ENCODE measurements at places on chromosomes 13 and 19.

DNA sequence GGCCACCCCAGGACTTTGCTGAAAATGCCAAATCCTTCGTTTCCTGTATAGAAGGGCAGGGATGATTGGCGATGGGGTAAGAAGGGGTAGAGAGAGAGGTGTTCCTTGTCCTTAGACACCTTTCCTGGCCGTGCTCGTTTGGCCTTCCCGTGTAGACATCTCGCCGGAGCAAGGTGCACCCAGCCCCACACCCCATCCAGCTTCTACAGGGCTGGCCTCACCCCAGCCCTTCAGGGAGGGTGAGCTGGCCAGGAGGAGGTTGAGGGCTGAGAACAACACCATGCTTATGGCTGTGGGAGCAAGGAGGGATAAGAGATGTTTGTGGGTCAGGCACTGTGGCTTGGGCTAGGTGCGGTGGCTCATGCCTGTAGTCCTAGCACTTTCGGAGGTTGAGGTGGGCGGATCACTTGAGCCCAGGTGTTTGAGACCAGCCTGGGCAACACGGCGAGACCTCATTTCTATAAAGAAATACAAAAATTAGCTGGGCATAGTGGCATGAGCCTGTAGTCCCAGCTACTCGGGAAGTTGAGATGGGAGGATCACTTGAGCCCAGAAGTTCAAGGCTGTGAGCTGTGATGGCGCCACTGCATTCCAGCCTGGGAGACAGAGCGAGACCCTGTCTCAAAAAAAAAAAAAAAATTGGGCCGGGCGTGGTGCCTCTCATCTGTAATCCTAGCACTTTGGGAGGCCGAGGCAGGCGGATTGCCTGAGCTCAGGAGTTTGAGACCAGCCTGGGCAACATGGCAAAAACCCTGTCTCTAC, 15.5 kb downstream of the SMARCA4 start:
- no peak for DNase-seq

DNA sequence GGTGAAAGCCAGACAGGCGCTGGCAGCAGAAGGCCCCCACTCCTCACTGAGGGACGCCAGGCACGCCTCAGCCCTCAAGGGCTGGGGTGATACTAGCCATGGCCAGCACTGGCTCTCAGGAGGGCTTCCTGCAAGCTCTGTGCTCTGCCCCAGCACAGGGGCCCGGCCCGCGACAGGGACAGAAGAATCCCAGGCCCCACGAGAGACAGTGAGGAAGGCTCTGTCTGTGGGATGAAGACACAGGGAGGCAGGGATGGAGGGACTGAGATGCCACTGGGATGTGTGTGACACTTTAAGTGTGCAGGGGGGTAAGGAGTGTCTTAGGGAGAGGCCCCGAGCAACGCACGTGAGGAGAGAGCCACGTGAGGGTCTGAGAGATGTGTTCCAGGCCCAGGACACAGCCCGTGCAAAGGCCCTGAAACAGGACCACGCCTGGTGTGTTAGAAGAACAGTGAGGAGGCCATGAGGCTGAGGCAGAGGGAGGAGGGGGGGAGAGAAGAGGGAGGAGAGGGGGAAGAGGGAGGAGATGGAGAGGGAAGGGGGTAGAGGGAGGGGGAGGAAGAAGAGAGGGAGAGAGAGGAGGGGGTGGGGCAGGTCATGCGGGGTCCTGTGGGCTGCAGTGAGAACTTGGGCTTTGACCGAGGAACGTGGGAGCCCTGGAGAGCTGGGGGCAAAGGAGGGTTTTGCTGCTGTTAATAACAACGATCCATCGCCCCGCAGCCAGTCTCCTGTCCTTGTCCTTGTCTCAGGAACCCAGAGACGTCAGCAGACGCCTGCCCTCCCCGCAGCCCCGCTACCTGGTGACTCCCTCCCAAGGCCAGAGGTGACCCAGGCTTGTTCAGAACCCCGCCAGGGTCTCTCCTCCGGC, 7.2 kb downstream of the RPL36 start:
- DNase-seq, result no peak

- no peak for DNase-seq
Observed at GRCh38 chr19:18419699-18420460, 682 bp downstream of the SSBP4 start.

GRCh38 chr19:49614096-49614833, 23.3 kb downstream of the PRR12 start:
- DNase-seq, result no peak

GRCh38 chr13:100532836-100533435, 55.7 kb downstream of the GGACT start:
- no peak for DNase-seq

- DNase-seq, result no peak
Observed at GRCh38 chr19:50710612-50711011, 9.0 kb downstream of the SHANK1 start.

DNA sequence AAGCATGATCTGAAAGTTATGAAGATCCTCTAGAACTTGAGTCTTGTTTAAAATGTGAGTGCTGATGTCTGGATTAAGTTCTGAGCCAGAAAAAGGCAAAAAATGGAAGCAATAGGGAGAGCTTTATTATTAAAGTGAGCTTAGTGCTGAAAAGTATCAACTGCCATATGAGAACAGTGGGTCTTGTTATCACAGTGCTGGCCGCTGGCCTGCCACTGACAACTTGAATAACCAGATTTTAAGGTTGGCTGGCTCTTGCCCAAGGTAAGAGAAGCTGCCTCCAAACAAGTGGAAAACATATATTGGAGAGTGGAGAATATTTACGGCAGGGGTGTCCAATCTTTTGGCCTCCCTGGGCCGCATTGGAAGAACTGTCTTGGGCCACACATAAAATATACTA, 33.9 kb downstream of the NUFIP1 start:
- no peak for DNase-seq

GRCh38 chr19:35710784-35711723, 6.7 kb downstream of the ZBTB32 start:
- DNase-seq, result no peak

- DNase-seq, result no peak
Observed at GRCh38 chr19:5782945-5783919, 1.3 kb downstream of the PRR22 start.

DNA sequence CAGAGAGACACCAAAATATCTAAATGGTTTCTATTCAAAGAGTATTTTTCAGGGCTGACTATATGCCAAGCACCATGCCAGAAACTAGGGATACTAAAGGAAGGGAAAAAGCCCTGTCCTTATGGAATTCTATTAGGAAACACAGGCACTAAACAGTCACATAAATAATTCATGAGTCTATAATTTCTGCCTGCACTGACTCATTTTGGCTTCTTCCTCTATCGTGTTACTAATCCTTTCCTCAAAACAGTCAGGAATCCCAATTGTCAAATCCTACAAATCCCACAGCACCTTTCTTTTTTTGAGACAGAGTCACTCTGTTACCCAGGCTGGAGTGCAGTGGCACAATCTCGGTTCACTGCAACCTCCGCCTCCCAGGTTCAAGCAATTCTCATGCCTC, 29.2 kb downstream of the XPO4 start:
- DNase-seq, result no peak

- no peak for DNase-seq
Observed at GRCh38 chr13:111637365-111637764, 316.9 kb downstream of the TEX29 start.

GRCh38 chr13:36355632-36356031, 9.4 kb upstream of the SPART start:
- DNase-seq, result no peak

DNA sequence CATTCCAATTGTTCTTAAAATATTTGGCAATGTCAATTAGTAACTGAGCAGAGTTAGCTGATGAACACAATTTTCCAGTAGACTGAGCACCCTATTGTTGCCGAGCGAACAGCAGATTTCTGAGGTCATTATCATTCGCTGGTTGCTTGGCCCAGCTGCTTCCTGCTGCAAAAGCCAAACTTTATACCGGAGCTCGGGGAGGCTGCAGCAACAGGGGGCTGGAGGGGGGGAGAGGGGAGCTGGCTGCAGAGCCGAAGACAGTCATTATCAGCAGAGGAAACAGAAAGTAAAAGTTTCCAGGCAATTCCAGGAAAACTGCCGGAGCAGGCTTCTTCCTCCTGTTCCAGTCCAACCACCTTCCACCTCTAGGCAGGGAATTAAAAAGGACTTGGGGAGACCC, 77.9 kb downstream of the ZNF536 start:
- DNase-seq, result no peak

DNA sequence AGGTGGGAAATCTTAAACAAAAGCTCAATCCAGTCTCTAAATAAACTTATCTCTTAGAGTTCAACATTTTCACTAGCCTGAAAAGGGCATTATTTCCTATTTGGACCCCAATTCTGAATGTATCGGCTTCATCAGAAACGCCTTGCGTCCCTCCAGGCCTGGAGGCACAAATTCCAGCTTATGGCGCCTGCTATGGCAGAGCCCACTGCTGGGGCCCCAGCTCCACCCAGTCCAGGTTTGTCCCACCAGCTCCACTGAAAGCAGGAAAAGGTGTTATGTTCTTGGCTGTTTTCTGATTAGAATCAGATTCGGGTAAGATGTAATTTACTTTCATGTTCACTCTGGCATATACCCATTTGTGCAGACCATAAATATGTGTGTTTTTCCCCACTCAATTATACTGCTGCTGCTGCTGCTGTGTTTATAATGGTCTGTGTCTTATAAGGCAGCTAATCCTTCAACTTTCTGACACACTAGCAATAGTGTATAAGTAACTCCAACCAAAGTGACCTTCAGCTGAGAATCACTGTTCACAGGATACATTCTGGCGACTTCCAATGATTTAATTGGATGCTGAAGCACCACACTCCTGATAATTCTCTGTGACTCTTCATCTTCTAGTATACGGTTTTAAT, 6.4 kb downstream of the IRS2 start:
- DNase-seq, result no peak

DNA sequence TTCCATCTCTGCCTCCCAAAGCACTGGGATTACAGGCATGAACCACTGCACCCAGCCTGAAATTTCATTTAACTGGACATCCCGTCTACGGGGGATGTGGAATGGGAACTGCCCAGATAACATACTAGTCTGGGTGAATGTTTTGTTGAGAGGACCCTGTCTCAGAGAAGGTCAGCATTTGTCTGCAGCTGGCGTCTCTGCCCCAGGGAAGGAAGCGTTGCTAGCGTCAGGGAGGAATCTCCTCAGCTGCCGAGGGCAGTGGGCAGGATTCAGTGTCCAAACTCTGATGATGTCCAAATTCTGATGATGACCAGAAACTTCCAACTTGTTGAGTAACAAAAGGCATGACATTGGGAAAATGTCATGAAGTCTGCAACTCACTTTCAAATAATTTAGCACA, 3.1 kb downstream of the NXNL1 start:
- no peak for DNase-seq

DNA sequence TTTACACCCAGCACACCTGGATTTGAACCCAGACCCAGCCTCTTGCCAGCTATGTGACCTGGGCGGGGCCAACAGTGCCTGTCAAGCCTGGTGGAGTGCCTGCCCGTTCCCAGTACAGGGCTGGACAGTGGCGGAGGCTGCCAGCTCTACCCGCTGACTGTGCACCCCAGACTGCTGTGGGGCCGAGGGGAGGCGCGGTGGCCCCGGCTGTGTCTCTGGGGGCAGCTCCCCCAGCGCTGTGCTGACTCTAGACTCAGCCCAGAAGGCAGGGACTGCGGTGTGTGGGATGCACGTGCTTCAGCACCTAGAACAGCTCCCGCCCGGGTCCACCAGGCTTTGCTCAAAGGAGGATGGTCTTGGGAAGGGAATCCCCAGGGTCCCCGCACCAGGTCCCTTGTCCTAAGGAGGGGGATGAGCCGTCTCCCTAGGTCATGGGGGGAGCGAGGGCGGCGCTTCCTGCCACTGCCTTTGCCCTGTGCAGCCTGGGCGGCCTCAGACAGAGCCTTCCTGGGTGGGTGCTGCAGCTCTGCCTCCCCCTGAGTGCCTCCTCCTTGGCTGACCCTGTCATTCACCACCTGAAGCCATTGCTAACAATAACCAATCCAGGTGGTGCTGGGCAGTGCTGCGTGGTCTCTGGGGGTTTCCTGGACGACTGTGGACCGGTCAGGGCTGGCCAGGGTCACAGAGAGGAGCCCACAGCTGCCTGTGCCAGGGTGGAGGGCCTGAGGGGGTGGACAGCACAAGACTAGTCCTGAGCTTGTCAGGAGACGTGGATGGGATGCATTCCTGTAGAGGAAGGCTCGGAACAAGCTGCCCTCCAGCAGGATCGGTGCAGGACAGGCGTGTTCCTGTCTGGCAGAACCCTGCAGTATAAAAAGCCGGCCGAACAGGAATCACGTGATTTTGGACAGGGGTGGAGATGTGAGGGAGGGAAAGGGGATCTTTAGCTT, 18.6 kb downstream of the TMEM255B start:
- DNase-seq, result no peak

GRCh38 chr19:55504252-55504603, 16.0 kb downstream of the SSC5D start:
- DNase-seq, result no peak

DNA sequence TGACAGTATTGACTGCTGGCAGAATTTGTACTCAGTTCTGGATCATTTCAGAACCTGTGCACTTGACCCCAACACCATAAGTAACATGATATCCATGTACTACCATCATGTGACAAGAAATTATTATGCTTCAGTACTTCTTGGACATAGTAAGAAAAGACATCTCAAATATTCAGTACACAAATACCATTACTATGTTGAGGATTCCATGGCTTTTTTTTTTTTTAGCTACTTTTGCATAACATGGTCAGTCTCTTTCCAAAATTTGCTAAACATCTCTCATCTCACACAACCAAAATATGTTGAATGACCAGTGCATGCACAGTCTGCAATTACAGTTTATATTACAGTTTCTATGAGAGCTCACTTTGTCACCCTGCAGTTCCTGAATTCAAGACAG, 85.3 kb downstream of the FLT1 start:
- DNase-seq, result no peak

DNA sequence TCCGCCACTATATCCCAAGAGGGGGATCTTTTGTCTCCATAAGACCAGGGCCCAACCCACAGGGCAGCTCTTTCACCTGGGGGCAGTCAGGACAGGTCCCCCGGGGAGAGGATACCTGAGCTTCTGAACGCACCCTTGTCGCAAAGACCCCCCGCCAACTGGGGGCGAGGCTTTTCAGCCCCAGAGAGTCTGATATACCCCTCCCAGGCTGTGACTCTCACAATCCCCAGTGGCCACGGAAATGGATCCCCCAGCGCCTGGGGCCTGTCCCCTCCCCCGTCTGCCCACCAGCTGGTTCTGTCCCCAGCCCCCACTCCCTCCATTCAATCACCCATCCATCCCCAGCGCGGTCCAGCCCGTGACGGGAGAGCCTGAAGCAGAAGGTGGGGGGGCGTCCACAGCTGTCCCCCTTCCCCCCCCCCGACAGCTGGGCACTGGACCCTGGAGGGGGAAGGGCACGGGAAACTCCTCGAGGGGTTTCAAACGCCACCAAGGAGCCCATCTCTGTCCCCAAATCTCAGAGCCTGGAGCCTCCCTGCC, 823 bp downstream of the DOCK6 start:
- DNase-seq, result no peak

Data from SK-N-MC (cell line).